HFFc6 (cell line): ENCODE measurements at places on chromosomes 12 and 14. TPM values are rescaled to one million over a fixed set of nuclear protein-coding genes. Genes with fewer than 3 reads are reported as not detected.

HPD gene
- 0.20 TPM in 1 of 3 replicates, not detected in the others for total RNA-seq

ABCB9 gene
- total RNA-seq: 8.9 to 11.1 TPM (median 11.0 TPM) in 3 replicates

DNA sequence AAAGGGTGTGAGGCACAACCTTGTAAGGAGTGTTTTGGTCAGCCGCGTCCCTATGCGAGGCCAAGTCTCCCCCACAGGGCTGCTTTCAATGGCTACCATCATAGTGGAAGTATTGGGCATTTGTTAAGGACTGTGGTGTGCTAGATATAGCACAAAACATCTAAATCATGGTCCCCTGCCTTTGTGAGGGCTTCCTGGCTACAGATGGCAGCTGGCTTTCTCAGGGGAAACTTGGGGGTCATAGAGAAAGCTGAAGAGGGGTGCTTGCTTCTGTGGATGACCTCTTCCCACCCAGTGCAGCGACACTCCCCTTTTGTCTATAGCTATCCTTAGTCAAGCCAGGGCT is 315.8 kb downstream of the ZFP36L1 start:
- H3K36me3 ChIP-seq: 0 out of 2 replicates have a peak, but pooled peaks cover 8% of the 10 kb centered on the region
- H3K4me1 ChIP-seq: peaks cover 54% of the 10 kb centered on the region
- H3K27me3 ChIP-seq: no peaks in the 10 kb centered on the region

DNA sequence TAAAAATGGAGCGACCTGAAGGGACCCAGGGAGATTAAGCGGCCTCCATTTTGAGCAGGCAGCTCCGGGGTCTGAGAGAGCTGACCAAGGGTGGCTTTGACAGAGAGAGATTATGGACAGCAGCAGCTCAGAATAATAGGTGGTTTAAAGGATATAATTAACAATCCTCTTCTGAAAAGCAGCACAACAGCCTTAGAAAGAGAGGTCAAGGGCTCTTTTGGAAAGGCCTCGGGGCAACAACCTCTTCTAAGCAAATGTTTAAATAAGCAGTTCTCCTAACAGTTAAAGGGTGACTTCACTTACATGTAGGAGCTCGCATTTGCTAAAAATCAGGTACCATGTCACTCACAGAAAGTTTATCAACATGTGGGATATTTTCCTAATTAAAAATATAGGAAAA is 87.2 kb upstream of the FRMD6 start:
- peaks cover 59% of the 10 kb centered on the region for H3K4me1 ChIP-seq
- H3K27me3 ChIP-seq: no peaks in the 10 kb centered on the region
- peaks cover 24% of the 10 kb centered on the region; the same call in 1 of the 2 replicates for H3K36me3 ChIP-seq

- H3K36me3 ChIP-seq: no peaks in the 10 kb centered on the region
- peaks cover 66% of the 10 kb centered on the region for H3K4me1 ChIP-seq
- DNase-seq: peak; percentile 94
- H3K27me3 ChIP-seq: peaks cover 3% of the 10 kb centered on the region; the same call in 1 of the 2 replicates
These were observed 91.3 kb downstream of the TSPAN9 start for GRCh38 chr12:3168223-3169221.

ENDOU gene
- total RNA-seq: not detected in 3 replicates

- H3K27me3 ChIP-seq: no peaks in the 10 kb centered on the region
- H3K36me3 ChIP-seq: peaks cover 7% of the 10 kb centered on the region; the same call in 1 of the 2 replicates
- DNase-seq: no peak
- H3K4me1 ChIP-seq: peaks cover 60% of the 10 kb centered on the region
- no peak overlapping the region for H3K27ac ChIP-seq
- no peak overlapping the region for H3K4me3 ChIP-seq
These were observed 121.6 kb downstream of the SCARB1 start for GRCh38 chr12:124742111-124742510.

MEG3 gene
- 143 to 246 TPM (median 173 TPM) in 3 replicates for total RNA-seq

DNA sequence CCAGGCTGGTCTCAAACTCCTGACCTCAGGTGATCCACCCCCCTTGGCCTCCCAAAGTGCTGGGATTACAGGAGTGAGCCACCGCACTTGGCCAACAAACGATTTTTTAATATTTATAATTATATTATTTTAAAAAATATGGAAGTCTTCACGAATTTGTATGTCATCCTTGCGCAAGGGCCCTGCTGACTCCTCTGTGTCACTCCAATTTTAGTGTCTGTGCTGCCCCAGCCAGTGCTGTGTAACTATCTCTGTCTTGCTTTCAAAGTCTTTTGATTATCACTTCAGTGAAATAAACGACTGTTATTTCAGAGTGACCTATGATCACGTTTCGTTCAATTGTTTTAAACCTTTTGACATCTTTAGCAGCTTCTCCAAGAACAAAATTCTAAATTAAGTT is 13.1 kb upstream of the MMP17 start:
- DNase-seq: no peak
- no peak overlapping the region for H3K27ac ChIP-seq
- no peaks in the 10 kb centered on the region for H3K4me1 ChIP-seq
- H3K36me3 ChIP-seq: peaks cover 11% of the 10 kb centered on the region; the same call in 1 of the 2 replicates

BEST3 gene
- not detected in 2 replicates for total RNA-seq

KERA gene
- total RNA-seq: not detected in 3 replicates

COCH gene
- not detected in 3 replicates for total RNA-seq

DNA sequence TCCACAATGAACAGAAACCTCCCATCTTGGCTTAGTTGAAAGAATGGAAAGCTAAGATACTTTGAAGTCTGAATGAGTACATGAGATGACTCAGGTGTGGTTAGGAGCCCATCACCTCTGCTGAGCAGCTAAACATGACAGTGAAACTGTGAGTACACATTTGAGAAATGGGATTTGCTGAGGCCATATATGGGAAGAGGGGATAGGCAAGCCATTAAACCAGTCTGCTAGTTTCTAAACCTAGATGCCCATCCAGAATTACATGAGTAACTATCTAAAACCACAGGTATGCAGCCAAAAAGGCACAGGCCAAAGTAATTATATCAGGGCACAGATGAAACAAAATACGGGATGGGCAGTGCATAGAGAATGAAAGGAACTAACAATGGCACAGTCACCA is 41.2 kb downstream of the NKX2-1 start:
- H3K4me1 ChIP-seq: peaks cover 19% of the 10 kb centered on the region; the same call in 1 of the 2 replicates
- H3K27me3 ChIP-seq: no peaks in the 10 kb centered on the region
- H3K4me3 ChIP-seq: no peak overlapping the region

GRCh38 chr14:39293629-39294028 is 59.9 kb downstream of the MIA2 start:
- H3K4me3 ChIP-seq: no peak overlapping the region
- no peak overlapping the region for H3K27ac ChIP-seq
- no peaks in the 10 kb centered on the region for H3K4me1 ChIP-seq
- DNase-seq: no peak

- no peak for DNase-seq
- H3K27me3 ChIP-seq: no peaks in the 10 kb centered on the region
- H3K4me1 ChIP-seq: no peaks in the 10 kb centered on the region
- H3K27ac ChIP-seq: no peak overlapping the region
- H3K4me3 ChIP-seq: no peak overlapping the region
These were observed 33.9 kb upstream of the TSPAN8 start for GRCh38 chr12:71191509-71192196.

- DNase-seq: no peak
- no peak overlapping the region for H3K27ac ChIP-seq
- peaks cover 25% of the 10 kb centered on the region for H3K27me3 ChIP-seq
- H3K4me3 ChIP-seq: no peak overlapping the region
- peaks cover 6% of the 10 kb centered on the region; the same call in 1 of the 2 replicates for H3K4me1 ChIP-seq
These were observed 706 bp downstream of the CRACR2A start for GRCh38 chr12:3752096-3752709.

DNA sequence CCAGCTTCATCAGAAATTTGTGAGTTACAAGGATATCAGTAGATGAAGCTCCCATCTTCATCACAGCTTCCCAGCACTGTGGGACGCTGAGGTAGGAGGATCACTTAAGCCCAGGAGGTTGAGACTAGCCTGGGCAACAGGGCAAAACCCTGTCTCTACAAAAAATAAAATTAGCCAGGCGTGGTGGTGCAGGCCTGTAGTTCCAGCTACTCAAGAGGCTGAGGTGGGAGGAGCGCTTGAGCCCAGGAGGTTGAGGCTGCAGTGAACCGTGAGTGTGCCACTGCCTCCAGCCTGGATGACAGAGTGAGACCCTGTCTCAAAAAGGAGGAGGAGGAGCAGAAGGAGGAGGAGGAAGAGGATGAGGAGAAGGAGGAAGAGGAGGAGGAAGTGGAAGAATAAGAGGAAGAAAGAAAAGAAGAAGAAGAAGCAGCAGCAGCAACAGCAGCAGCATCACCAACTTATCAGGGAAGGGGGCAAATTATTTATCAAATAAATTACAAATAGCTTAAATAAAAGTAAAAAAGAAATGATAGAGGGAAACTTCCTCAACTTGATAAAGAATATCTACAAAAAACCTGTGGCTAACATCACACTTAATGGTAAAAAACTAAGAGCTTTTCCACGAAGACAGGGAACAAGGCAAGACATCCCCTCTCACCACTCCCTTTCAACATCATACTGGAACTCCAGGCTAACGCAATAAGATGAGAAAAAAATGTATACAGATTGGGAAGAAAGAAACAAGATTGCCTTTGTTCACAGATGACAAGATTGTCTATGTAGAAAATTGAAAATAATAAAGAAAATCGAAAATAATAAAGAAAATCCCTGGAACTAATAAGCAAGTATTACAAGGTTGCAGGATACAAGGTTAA is 69.6 kb downstream of the NINJ2 start:
- no peak overlapping the region for H3K27ac ChIP-seq
- no peaks in the 10 kb centered on the region for H3K36me3 ChIP-seq
- peaks cover 31% of the 10 kb centered on the region for H3K27me3 ChIP-seq
- no peak overlapping the region for H3K4me3 ChIP-seq
- no peak for DNase-seq

DNA sequence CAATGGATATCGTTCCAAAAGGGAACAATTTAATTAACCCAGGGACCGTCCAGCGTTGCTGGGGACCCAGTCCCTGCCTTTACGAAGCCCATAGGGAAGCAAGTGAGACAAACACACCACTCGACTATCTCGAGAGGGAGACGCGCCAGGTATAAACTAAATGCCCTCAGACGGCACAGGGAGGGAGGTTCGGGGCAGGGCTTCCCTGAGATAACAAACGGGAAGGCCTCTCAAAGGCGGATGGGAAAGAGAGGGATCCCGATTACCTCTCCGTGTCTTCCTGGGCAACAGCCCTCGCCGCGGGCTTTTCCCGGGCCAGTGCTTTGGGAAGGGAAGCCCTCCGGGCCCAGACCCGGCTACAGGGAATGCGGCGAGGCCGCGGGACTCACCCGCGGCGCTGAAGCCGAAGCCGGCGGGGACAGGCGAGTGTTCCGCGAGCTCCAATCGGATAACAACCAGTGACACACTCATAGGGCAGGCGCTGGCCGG is 390 bp downstream of the BRAP start:
- peak overlapping the region; percentile 99 for H3K4me3 ChIP-seq
- peaks cover 30% of the 10 kb centered on the region for H3K4me1 ChIP-seq
- no peak for DNase-seq
- H3K27me3 ChIP-seq: no peaks in the 10 kb centered on the region
- H3K36me3 ChIP-seq: peaks cover 4% of the 10 kb centered on the region
- H3K27ac ChIP-seq: peak overlapping the region; percentile 93

DNA sequence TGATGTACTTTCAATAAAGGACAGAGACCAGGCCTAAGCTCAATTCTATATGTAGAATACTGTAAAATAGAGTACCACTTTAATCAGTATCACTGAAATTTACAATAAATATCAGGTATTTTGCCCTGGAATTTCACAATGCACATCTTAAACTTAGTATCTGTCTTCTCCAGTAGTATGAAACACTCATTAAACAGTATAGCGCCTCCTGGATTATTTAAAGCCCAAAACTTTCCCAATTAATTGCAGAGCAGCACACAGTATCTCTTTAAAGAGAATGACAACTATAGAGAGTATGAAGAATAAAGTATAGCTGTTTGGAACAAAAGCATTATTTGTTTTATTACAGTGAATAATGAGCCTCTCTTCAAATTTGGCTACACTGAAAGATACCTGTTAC is 80.2 kb downstream of the BHLHE41 start:
- no peak overlapping the region for H3K27ac ChIP-seq
- peaks cover 5% of the 10 kb centered on the region; the same call in 1 of the 2 replicates for H3K36me3 ChIP-seq
- peaks cover 5% of the 10 kb centered on the region for H3K27me3 ChIP-seq

DNA sequence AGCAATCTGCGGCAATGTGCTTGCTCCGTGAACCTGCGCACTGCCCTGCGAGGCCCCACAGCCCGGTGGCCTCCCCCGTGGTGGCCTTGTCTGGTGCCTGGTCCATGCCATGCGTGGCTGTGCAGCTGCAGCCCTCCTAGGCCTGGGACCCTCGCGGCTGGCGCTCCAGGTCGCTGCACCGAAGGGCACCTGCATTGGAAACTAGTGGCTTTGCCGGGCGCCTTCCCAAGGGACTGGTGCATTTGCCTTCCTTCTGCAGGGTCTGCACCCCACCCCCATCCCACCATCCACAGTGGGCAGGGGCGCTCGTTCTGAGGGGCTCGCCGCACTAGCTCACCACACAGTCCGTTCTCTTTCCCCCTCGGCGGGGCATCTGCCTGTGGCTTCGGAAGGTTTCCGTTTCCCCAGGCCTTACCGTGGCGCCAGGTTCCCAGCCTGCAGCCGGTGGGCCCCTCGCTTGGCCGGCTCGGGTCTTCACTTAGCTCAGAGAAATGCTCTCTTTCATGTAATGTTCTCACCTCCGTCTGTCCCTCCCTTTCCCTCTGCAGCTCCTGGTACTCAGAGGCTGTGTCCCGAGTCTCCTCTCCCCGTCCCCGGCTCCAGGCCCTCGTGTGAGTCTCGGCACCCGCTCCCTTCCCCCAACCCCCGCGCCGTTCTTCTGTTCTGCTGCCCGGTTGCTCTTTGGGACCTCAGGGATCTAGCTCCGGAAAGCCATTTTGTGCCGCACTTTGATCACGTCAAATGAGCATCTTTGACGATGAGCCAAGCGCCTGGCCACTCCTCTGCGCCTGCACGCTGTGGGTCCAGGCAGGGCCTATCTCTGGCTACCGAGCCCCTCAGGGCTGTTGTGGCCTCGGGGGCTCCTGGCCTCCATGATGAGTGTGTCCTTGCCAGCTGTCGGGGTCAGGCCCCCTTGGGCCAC is 31.9 kb downstream of the JAG2 start:
- DNase-seq: no peak
- H3K36me3 ChIP-seq: peaks cover 4% of the 10 kb centered on the region; the same call in 1 of the 2 replicates
- H3K4me1 ChIP-seq: no peaks in the 10 kb centered on the region

- no peak overlapping the region for H3K4me3 ChIP-seq
- no peaks in the 10 kb centered on the region; the same call in 1 of the 2 replicates for H3K27me3 ChIP-seq
- H3K36me3 ChIP-seq: peaks cover 5% of the 10 kb centered on the region; the same call in 1 of the 2 replicates
- H3K27ac ChIP-seq: no peak overlapping the region
These were observed 33.3 kb downstream of the TTC7B start for GRCh38 chr14:90782892-90783291.

DNA sequence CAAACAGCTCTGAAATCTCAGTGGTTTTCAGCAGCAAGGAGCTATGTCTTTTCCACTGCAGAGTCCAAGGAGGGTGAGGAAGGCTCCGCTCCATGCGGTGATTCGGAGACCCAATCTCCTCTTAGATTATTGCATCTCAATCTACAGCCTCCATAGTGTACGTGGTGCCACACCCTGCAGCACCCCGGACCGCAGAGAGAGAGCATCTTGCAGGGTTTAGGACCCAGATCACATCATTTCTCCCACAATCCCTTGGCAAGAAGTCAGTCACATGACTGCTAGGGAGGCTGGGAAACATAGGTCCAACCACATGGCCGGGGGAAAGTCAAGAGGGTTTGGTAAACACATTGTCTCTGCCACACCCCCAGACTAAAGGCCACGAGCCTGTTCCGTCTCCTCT is 209.4 kb upstream of the TMEM132C start:
- no peak overlapping the region for H3K27ac ChIP-seq
- H3K4me1 ChIP-seq: no peaks in the 10 kb centered on the region
- H3K27me3 ChIP-seq: peaks cover 3% of the 10 kb centered on the region; the same call in 1 of the 2 replicates
- no peak overlapping the region for H3K4me3 ChIP-seq

GARIN6 gene
- total RNA-seq: not detected in 3 replicates
